ENCODE measurements at places on chromosomes 12 and 14.

DNA sequence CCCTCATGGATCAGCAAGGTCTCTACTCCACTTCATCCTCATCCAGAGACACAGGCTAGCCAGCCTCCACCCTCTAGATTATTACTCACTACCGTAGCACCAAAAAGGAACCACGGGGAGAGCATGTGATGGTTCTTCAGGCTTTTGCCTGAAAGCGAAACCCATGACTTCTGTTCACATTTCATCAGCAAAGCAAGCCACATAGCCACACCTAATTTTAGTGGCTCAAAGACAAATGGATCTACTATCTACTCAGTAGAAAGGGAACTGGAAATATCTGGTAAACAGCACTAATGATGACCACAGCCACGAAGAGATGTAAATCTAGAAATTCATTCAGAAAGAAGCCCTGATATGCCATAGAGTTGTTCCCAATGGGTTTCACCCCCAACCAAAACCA is 51.4 kb downstream of the VCPKMT start:
- DNase-seq, result peak; percentile 46

DNA sequence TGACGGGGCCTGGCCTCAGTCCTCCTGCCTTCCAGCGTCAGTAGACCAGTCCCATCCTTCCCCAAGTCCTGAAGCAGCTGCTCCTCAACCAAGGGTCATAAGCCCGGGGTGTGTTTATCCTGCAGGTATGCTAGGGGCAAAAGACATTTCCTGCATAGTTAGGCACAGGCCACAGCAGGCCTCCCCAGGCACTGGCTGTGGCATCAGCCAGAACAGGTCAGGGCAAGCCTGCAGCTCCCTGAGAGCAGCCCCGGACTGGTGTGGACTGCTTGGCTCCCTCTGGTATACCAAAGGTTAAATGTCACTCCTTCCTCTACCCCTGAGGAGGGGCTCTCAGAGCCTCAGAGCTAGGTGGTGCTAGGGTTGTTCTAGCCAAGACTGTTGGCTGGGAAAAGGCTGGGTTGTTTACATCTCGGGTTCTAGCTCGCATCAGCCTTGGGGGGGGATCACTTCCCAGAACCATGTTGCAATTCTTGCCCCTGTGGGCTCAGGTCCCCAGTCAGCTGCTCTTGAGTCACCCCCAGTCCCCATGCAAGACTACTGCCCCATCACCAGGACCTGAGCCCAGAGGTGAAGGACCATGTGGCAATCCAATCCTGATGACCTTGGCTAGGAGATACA is 2.9 kb downstream of the MMP14 start:
- DNase-seq, result no peak

GRCh38 chr12:49547090-49547690 is 8.4 kb downstream of the KCNH3 start:
- DNase-seq, result no peak

DNA sequence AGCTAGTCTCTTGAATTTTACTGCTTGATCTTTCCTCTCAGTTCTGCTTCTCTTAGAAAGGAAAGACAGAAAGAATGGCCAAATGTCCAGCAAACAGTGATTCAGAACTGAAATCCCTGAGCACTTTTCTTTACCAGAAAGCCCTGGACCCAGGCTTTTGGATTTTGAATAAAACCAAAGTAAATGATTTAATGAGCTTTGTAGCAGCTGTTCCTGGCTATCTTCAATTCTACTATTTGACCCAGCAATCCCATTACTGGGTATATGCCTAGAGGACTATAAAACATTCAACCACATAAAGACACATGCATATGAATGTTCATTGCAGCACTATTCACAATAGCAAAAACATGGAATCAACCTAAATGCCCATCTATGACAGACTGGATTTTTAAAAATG is 187.2 kb downstream of the PRKD1 start:
- DNase-seq, result no peak

DNA sequence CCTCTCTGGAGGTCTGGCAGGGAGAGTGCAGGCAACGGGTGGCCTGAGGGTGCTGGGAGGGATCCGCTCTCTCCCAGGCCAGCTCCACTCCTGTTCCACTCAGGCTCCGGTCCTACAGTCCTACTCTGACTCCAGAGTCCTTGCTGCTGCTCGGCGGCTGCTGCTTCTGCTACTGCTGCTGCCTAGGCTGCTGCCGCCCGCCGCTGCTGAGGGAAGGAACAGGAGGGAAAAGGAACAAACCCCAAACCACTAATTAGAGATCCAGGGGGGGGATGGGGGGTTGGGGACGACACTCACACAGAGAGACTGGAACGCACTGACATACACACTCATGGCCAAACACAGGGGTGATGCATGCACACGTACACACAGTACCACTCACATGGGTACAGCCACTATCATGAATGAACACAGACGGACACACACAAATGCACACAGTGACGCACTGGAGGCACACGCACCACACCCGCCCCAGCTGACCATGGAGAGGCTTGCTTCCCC is at the start of gene SP7:
Gene SP7, minus strand, starts transcription at position 174 of the 501 bp plus-strand sequence. CDS start 708 bp downstream, outside the sequence.
- DNase-seq, result no peak
